ENCODE measurements at places on chromosomes 2 and 18. TPM values are rescaled to one million over a fixed set of nuclear protein-coding genes. Genes with fewer than 3 reads are reported as not detected.

DNA sequence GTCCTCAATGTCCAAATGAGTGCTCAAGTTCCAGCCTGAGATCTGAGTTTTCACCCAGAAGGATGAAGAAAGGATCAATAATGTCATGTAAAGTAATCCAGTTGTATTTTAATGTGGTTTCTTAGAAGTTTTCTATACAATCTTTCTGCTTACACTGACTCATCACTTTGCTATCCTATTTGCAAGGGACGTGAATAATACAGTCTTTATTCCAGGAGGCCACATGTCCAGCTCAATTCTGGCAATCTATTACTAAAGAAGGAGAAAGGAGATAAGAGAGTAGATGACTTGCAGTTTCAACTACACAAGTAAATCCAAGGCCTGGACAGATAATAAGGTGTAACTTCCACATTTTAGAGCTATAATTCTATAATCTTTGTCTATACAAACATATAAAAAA, 601.1 kb upstream of the SETBP1 start:
- no peak overlapping the region for H3K4me3 ChIP-seq
- no peaks in the 10 kb centered on the region for H3K36me3 ChIP-seq
- no peaks in the 10 kb centered on the region for H3K4me1 ChIP-seq
- no peak overlapping the region for H3K27ac ChIP-seq

- no peak overlapping the region for H3K4me3 ChIP-seq
- no peaks in the 10 kb centered on the region for H3K4me1 ChIP-seq
- H3K36me3 ChIP-seq: no peaks in the 10 kb centered on the region
- no peak overlapping the region for H3K27ac ChIP-seq
- no peaks in the 10 kb centered on the region for H3K27me3 ChIP-seq
- no peak for DNase-seq
These were observed 144.7 kb downstream of the LYPD6B start for GRCh38 chr2:149183187-149183586.

The DRC1 gene
- 0.11 TPM for polyA plus RNA-seq

DNA sequence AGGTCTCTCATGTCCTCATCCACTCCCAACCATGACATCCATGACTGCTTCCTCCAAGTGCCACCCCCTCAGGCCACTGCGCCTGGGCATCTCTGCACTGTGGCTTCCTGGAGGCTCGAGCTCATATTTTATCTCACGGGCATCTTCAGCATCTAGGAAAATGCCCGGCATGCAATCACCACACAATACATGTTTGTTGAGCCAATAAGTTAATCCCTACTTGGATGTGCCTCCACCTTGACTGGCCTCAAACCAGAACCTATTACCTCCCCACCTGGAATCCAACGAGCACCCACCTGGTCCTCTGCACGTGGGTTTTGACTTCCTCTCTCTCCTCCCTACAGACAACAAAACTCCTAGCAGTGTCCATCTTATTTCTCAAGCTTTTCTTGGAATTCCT, 198.9 kb upstream of the REV1 start:
- no peak overlapping the region for H3K27ac ChIP-seq
- no peaks in the 10 kb centered on the region for H3K27me3 ChIP-seq
- no peaks in the 10 kb centered on the region for H3K4me1 ChIP-seq
- no peaks in the 10 kb centered on the region for H3K36me3 ChIP-seq

The TCF4 gene
- 57.8 TPM for polyA plus RNA-seq

DNA sequence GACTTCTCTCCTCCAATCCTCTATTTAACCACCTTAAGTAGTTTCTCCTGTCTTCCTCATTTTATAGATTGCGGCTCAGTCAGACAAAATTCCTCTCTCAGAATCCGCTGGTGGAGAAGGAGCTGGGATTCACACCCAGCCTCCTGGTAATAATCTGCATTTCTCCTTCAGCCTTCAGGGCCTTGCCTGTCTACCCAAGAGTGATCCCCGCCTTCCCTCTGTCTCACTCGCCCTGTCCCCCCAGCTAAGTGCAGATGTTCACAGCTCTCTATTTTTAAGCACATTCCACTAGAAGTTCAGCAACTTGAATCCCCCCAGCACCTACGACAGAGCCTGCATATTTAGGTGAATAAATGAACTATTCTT, 212.5 kb upstream of the HAAO start:
- H3K27me3 ChIP-seq: no peaks in the 10 kb centered on the region
- no peaks in the 10 kb centered on the region for H3K36me3 ChIP-seq
- no peak for DNase-seq
- no peaks in the 10 kb centered on the region for H3K4me1 ChIP-seq
- H3K4me3 ChIP-seq: no peak overlapping the region

GRCh38 chr18:75467281-75467795, 39.8 kb upstream of the SMIM21 start:
- H3K36me3 ChIP-seq: no peaks in the 10 kb centered on the region
- H3K27me3 ChIP-seq: no peaks in the 10 kb centered on the region
- no peaks in the 10 kb centered on the region for H3K4me1 ChIP-seq

The FMNL2 gene
- polyA plus RNA-seq: 8.9 TPM

DNA sequence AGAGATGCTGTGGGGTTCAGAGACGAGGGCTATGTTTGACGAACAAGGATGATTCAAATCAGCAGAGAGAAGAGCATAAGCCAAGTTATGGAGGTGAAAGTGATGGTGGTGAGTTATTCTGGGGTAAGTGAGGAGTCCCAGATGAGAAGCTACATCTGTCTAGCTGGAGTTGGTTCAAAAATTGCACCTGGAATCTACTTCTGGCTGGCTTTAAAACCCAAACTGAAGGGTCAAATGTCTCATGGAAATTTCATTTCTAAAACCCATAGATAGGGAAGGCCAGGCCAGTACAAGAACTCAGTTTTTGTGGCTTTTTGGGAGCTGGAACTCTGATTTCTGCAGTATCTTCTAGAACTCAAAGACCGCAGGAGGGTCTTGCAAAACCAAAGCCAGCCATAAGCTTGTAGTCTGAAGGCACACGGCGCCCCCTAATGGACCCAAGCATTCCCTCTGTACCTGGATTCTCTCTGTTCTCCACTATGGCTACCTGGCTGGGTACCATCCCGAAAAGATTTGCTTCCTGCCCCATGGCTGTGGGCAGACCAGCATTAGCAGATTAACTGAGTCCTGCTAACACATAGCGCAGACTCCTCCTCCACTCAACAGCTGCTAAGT, 229.1 kb upstream of the SLC14A2 start:
- no peaks in the 10 kb centered on the region for H3K27me3 ChIP-seq
- H3K36me3 ChIP-seq: no peaks in the 10 kb centered on the region
- H3K4me1 ChIP-seq: peaks cover 4% of the 10 kb centered on the region
- H3K27ac ChIP-seq: no peak overlapping the region
- peak; percentile 69 for DNase-seq

DNA sequence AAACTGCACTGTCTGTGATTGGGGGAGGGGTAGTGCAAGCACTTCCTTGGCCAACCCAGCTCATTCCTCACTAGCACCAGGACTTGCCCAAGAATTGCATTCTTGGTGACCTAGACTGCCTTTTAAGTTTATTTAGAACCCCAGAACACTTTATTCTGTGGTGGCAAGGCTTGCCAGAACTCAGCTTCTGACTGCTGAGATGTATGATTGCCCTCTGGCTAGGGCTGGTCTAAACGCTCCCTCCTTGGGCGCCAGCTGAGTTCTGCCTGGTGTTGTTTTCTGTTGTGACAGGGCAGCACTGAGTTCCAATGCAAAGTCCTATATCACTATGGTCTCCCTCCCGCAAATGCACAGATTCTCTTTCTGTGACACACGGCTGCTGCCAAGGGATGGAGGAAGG, 247.7 kb downstream of the ZNF385B start:
- no peaks in the 10 kb centered on the region for H3K36me3 ChIP-seq
- H3K4me1 ChIP-seq: no peaks in the 10 kb centered on the region
- no peaks in the 10 kb centered on the region for H3K27me3 ChIP-seq
- no peak overlapping the region for H3K27ac ChIP-seq
- no peak overlapping the region for H3K4me3 ChIP-seq

- no peak for DNase-seq
- no peak overlapping the region for H3K27ac ChIP-seq
- peaks cover 2% of the 10 kb centered on the region for H3K4me1 ChIP-seq
- no peak overlapping the region for H3K4me3 ChIP-seq
These were observed 72.5 kb upstream of the KCNE4 start for GRCh38 chr2:222979484-222979883.

The EFEMP1 gene
- 23.2 TPM for polyA plus RNA-seq

DNA sequence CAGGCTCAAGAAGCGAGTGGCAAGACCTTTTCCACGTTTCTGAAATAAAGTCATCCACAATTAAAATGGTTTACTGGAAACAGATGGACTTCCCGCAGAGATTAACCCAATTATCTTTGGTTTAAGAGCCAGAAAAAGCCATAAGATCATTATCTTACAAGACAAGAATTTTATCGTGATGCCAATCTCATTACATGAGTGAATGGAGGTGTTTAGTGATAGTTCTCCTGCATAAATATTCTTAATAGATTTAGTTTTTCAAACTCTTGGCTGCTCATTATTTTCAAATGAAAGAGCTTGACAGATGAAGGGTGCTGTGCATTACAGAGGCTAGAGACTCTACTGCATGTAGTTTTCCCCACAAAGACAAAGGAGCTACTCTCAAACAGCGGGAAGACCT, 1028.4 kb upstream of the PIK3C3 start:
- H3K4me1 ChIP-seq: no peaks in the 10 kb centered on the region
- H3K27ac ChIP-seq: no peak overlapping the region
- no peaks in the 10 kb centered on the region for H3K27me3 ChIP-seq
- H3K4me3 ChIP-seq: no peak overlapping the region
- H3K36me3 ChIP-seq: no peaks in the 10 kb centered on the region

The DNAH6 gene
- 0.06 TPM for polyA plus RNA-seq

GRCh38 chr2:105489168-105489878, 90.5 kb upstream of the FHL2 start:
- H3K36me3 ChIP-seq: no peaks in the 10 kb centered on the region
- H3K4me1 ChIP-seq: no peaks in the 10 kb centered on the region
- no peak for DNase-seq
- no peak overlapping the region for H3K4me3 ChIP-seq
- H3K27ac ChIP-seq: no peak overlapping the region

DNA sequence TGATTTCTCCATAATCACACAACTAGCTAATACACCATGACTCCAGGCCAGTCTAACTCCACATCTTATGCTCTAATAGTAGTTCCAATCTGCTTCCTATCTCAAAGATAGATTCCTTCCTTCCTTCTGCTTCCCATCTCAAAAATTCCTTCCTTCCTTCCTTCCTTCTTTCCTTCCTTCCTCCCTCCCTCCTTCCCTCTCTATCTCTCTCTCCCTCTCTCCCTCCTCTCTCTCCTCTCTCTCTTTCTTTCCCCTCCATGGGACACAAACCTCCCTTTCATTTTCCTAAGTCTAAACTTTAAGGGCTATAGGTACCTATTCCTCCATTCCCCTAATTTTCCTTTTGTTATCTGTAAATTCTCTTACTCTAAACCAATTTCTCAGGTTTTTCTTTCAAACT, 62.5 kb downstream of the CCDC88A start:
- no peak overlapping the region for H3K27ac ChIP-seq
- no peaks in the 10 kb centered on the region for H3K27me3 ChIP-seq
- H3K4me3 ChIP-seq: no peak overlapping the region
- no peaks in the 10 kb centered on the region for H3K36me3 ChIP-seq

DNA sequence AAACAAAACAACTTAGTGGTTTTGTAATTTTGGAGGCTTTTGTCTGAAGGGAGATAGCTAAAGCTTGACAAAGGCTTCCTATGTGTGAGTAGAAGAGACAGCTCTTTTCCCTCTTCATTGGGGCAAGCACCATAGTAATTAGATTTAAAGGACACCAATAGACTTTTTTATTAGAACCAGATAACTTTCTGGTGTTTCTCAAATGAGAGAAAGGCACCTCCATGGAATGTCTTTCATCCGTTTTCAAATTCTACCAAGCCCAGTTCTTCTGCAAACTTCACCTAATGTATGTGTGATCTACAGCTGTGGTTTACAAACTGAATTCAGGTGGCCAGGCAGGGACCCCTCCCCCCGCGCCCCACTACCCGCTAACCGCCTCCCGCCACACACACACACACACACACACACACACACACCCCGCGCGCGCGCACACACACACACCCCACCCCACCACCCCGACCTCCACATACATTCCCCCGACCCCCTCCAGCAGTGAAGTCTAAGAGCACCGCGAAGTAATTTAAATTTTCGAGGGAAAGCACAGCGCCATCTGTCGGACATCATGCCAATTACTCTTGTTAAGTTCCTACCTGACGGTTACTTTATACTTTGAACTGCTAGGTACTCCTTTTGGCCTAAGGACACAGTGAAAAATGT, 31.6 kb upstream of the PPP1R1C start:
- peaks cover 2% of the 10 kb centered on the region for H3K27me3 ChIP-seq
- H3K4me3 ChIP-seq: peak overlapping the region; percentile 32
- DNase-seq: peak; percentile 67
- no peak overlapping the region for H3K27ac ChIP-seq
- no peaks in the 10 kb centered on the region for H3K4me1 ChIP-seq

DNA sequence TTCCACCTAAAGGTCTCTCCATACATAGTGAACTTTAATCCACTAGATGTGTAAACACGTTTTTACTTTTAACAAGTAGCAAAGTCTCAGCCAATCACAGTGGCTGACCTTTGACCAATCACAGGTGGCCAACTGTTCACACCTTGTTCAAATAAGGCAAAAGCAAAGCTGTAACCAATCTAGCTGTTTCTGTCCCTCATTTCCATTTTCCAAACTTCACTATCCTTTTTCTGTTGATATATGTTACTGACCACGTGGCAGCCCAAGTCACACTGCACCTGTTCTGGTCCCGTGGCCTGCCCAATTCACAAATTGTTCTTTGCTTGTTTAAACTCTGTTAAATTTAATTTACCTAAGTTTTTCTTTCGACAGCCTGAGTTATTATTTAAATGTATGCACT, 393.5 kb upstream of the NETO1 start:
- H3K27me3 ChIP-seq: no peaks in the 10 kb centered on the region
- H3K4me1 ChIP-seq: no peaks in the 10 kb centered on the region
- no peak for DNase-seq
- H3K4me3 ChIP-seq: no peak overlapping the region
- H3K27ac ChIP-seq: no peak overlapping the region

- no peaks in the 10 kb centered on the region for H3K27me3 ChIP-seq
- H3K36me3 ChIP-seq: no peaks in the 10 kb centered on the region
- H3K4me3 ChIP-seq: no peak overlapping the region
- DNase-seq: no peak
- H3K27ac ChIP-seq: no peak overlapping the region
- peaks cover 12% of the 10 kb centered on the region for H3K4me1 ChIP-seq
These were observed 22.0 kb downstream of the MARCHF4 start for GRCh38 chr2:216350214-216350791.

The ATOH8 gene
- polyA plus RNA-seq: 0.74 TPM

GRCh38 chr2:16034975-16035746, 94.8 kb downstream of the MYCN start:
- no peaks in the 10 kb centered on the region for H3K27me3 ChIP-seq
- no peak overlapping the region for H3K4me3 ChIP-seq
- peaks cover 2% of the 10 kb centered on the region for H3K4me1 ChIP-seq
- H3K27ac ChIP-seq: no peak overlapping the region
- no peaks in the 10 kb centered on the region for H3K36me3 ChIP-seq
- no peak for DNase-seq

GRCh38 chr18:6486764-6487426, 72.2 kb upstream of the L3MBTL4 start:
- peaks cover 19% of the 10 kb centered on the region for H3K4me1 ChIP-seq
- no peaks in the 10 kb centered on the region for H3K27me3 ChIP-seq
- no peak for DNase-seq
- peak overlapping the region; percentile 28 for H3K27ac ChIP-seq
- no peaks in the 10 kb centered on the region for H3K36me3 ChIP-seq

All from H1 (cell line).